ENCODE measurements at places on chromosomes 4 and X.

DNA sequence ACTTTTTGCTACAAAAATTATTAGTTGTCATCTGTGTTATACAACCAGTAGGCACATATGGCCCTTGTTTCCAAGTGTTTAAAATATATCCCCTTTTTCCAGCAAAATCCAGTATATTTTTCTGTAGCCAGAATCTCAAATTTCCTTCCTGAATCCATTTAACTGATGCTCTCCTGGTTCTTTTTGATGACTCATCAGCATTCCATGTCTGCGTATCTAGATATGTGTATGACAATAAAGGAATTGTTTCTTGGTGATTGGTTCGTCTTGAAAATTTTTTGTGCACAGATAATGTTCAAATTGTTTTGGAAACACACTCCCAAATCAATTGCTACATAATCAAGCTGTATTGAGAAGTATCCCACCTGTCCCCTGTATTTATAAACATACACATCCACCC lies 98.3 kb downstream of the ITM2A start:
- no peak for DNase-seq

- no peak for DNase-seq
These were observed 125.8 kb upstream of the STX18 start for GRCh38 chr4:4667622-4668081.

DNA sequence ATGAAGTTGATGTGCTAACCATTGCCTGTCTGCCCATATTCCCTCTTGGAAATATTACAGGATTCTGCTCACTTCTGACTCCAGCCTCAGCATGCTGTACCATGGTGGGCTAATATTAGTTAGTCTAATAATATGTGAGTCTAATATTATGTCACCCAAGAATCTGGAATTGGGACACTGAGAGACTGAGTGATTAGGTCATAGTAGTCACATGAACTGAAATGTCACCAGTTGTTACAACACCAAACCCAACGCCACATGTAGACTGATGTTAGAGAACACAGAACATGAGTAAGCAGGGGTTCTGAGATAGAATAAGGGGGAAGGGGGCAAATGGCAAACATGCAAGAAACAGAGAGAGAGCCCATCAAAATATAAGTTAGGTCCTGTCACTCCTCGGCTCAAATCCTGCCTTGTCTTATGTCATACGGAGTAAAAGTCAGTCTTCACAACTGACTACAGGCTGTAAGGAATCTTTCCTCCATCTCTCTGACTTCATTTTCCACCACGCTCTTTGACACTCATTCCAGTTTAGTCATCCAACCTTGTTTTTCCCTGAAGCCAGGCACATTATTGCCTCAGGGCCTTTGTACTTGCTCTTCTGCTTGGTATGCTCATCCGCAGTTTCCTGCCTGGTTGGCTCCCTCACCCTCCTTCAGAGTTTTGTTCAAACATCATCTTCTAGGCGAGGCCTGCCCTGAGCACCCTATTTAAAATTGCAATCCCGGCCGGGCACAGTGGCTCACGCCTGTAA lies 9.6 kb upstream of the SLAIN2 start:
- no peak for DNase-seq

GRCh38 chrX:13489454-13489853 lies 79.9 kb upstream of the EGFL6 start:
- DNase-seq = no peak

- no peak for DNase-seq
These were observed 124.5 kb downstream of the CHM start for GRCh38 chrX:85922821-85923220.

DNA sequence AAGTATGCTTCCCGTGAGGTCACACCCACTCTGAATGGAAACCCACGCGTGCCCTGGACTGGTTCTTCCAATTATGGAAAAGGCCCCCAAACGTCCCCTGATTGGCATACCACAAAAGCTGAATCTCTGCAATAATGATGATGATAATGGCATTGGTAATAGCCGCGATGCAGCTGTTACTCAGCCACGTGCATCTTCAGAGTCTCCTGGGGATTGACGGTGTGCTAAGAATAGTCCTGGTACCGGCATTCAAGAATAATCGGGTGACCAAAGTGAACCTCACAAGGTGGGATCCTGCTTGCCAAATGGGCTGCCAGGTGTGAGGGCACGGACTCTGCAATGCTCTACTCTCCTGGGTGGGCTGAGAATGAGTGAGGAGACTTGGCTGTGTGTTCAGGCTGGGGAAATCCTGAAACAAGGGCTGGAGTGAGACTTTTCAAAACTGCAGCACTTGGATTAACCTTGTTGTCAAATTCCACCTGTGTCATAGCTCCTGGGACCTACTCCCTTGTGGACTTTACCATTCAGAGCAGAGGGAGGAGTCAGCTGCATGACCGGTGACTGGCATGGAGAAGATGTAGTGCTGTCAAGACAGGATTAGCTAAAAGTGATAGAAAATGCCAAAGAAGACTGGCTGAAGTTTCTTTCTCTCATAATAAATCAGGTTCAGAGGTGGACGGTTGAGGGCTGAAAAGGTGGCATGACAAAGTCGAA lies 615.4 kb downstream of the MID1IP1 start:
- no peak for DNase-seq

- no peak for DNase-seq
These were observed 621.8 kb upstream of the GALNT7 start for GRCh38 chr4:172546782-172547181.

DNA sequence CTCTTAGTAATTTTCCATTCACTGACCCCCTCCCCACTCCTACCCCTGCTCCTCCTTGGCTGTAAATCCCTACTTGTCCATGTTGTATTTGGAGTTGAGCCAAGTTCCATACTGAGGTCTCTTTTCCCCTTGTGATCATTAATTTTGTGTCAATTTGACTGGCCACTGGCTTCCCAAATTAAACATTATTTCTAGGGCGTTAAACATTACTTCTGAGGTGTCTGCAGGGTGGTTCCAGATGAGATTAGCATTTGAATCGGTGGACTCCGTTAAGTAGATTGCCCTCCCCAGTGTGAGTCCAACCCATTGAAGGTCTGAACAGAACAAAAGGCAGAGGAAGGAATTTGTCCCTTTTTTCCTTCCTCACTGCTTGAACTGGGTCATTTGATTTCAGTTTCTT lies 25.7 kb downstream of the SLC39A8 start:
- no peak for DNase-seq
